D341Med (cell line): ENCODE measurements at places on chromosomes 13 and 19.
A peak's percentile ranks its signal among the peaks of the same experiment; 100 is the strongest.

GRCh38 chr13:77002590-77003190 is 10.8 kb downstream of the CLN5 start:
- peak; percentile 41 for DNase-seq

DNA sequence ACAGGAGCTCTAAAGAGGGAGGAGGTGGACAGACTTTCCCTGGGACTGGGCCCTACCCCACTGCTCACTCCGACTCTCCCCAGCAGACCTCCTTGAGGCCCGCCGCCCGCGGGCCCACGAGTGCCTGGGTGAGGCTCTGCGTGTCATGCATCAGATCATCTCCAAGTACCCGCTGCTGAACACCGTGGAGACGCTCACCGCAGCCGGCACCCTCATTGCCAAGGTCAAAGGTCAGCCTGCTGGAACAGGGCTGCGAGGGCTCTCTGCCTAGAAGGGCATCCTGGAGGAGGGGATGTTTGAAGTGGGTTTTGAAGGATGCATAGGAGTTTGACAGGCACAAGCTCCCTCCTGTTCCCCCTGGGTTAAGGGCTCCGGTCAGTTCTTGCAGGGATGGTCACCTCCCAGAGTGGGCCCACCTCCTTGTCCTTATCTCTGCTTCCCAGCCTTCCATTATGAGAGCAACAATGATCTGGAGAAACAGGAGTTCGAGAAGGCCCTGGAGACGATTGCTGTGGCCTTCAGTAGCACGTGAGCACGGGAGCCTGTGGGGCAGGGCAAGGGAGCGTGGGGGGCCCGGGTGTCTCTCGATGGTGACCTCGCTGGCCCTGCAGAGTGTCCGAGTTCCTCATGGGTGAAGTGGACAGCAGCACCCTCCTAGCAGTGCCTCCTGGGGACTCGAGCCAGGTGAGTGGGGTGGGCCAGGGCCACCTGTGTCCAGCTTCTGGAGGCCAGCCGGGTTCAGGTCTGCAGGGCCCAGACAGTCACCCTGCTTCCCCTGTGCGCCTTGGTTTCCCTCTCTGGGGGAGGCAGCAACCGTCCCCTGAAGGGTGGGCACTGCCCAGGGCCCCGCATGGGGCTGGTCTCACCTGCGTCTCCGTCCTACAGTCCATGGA is 6.3 kb downstream of the ARHGAP45 start:
- no peak for DNase-seq

DNA sequence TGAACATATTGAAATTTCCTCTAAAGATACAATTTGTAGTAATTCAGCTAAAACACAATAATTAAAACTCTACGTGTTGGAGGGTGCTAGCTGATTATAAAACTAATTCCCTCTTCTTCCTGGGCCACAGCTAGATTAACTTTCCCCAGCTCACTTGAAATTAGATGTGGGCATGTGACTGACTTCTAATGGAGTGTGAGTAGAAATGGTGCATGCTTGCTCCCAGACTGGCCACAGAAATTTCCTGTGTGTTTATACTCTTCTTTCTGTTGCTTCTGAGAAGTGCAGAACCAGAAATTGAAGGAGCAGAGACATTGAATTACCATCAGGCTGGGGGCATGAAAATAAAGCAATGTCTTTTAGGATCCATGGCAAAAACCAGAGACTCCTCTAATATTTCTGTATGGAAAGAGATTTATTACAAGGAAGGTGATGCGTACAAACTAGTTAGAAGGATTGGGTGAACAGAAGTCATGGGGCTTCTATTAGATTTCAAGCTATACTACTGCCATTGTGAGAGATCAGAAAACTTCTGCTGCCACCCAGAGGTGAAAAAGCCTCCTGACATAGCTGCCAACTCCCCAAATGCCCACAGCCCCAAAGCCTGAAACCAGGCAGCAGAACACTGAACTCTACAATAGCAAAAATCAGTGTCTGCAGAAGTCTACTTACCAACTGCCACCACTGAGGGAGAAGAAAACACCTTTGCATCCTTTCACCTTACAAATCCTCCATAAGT is 379.2 kb upstream of the MIR17HG start:
- DNase-seq: peak; percentile 67

GRCh38 chr19:5001615-5002014 is 32.7 kb downstream of the KDM4B start:
- peak; percentile 86 for DNase-seq

GRCh38 chr13:110106726-110107125 is 200.2 kb downstream of the COL4A1 start:
- no peak for DNase-seq
